COLO829 (cell line): ENCODE measurements at places on chromosomes 2 and 18.
A peak's percentile ranks its signal among the peaks of the same experiment; 100 is the strongest.

DNA sequence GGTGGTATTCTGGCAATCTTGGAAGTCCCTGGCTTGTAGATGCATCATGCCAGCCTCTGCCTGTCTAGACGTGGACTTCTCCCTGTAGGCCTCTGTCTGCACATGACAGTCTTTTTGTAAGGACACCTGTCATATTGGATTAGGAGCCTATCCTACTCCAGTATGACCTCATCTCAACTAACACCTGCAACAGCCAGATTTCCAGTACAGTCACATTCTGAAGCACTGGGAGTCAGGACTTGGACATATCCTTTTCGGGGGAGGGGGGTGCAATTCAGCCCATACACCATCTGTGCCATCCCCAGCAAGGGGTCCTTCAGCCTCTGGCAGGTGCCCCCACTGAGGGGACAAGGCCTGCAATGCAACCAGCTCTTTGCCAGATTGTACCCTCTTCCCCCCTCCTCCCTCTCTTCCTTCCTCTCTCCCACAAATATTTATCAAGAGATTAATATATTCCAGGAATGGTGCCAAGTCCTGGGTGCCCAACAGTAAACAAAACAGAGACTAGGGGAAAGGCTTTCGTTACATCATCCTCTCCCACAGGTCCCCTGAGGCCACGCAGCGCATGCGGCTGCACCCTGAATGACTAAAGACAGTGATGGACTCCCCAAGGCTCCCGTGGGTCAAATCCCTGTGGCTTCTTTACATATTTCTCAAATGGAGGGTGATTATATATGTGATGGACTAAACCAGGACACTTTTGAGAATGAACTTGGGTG lies 20.5 kb upstream of the MYCN start:
- DNase-seq = no peak

DNA sequence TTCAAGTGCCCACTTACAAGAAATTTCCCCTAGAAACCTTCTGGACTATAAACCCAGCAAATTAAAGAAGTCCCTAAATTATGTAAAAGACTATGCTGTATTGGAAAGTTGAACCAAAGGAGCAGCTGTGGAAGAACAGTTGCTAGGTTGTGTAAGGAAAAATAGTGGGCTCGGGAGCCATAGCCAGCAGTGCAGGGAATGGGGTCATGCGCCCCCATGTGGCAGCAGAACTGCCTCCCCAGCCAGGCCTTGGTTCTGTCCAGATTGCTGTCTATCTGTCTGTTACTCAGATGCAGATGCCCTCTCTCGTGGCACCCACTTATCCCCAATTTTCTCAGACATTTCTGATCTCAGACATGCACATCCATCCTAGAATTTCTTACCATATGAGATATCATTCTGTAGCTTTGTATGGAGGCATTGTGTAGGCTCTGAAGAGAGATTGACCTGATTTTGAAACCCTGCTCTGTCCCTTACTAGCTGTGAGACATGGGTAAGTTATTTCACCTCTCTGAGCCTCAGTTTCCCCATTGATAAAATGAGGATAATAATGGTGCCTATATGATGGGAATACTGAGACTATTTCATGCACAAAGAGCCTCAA lies 258.3 kb downstream of the SS18 start:
- peak; percentile 26 for DNase-seq

GRCh38 chr2:53424902-53425301 lies 342.7 kb upstream of the CHAC2 start:
- no peak for DNase-seq

GRCh38 chr2:17388798-17389197 lies 129.4 kb downstream of the RAD51AP2 start:
- no peak for DNase-seq

DNA sequence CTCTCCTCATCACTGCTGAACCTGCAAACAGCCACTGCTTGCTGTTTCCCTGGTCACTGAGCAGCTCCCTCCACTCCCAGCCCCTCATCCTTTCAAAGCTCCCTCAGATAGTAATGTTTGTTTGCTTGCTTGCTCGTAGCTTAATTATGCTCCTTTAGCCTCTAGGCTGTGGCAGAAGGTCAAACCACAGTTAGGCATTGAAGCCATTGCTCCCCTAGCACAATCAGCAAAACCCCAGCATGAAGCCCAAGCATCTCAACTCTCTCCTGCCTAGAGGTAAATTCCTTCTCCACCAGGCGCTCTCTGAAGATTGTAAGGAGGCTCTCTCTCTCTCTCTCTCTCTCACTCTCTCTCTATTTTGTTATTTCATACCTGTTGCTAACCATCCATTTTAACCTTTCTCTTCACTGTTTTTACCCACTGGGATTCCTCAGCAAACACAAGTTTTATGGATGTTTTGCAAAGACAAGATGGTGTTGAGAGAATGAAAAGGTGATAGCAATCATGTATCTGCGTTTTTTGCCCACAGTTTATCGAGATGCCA lies 135.9 kb upstream of the HNRNPA3 start:
- DNase-seq = no peak

GRCh38 chr2:68236876-68237275 lies 15.5 kb downstream of the PPP3R1 start:
- no peak for DNase-seq

DNA sequence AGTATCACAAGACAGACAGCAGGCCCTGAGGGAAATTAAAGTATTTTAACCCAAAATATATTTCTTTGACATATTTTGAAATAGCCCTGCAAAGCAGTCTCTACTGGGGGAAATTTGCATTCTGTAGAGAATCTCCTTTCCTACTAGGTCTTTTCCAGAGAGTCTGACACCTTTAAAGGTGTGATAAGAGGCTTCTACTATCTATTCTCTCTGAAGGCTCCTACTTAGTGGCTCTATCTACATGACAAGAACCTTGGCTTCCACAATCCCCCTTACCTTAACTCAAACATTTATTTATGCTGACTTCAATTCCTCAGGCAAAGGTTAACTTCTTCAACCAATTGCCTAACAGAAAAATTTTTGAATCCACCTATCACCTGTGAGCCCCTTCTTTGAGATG lies 174.6 kb upstream of the GALNT5 start:
- no peak for DNase-seq

GRCh38 chr2:154963511-154963910 lies 265.0 kb downstream of the KCNJ3 start:
- no peak for DNase-seq

- DNase-seq = no peak
These were observed 9.7 kb upstream of the CIB4 start for GRCh38 chr2:26650713-26651469.

DNA sequence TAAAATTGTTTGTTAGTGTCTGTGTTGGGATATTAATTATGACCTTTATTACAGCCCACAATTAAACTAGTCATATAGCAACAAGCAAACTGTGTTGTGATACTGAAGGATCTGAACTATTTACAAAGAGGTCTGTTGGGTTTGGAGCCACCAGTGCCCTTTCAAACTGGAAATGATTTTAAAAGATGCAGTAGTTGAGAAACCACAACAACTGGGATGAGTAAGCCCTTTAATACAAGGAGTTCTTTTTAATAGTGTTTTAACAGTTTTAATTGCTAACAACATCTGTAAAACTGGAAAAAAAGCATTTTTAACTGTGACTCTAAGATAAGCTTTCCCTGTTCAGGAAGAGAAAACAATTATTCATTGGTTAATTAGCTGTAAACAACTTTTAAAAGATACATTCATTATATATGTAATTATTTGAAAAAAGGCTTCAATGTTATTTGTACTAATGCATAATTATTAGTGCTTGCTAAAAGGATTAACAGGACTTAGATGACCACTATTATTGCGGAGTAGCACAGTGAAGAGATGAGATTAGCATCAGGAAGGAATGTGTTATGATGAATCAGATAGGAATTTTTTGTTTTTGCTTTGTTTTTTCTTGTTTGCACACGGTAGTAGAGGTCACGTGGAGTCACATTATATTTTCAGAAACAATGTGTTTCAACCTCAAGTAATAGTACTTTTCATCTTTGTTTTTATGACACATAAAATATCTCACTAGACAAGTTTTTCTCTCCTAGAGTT lies 392.7 kb upstream of the FANCL start:
- DNase-seq = peak; percentile 8

- DNase-seq = no peak
These were observed 10.3 kb upstream of the CIB4 start for GRCh38 chr2:26651470-26651771.

- DNase-seq = no peak
These were observed 162.8 kb downstream of the VAPA start for GRCh38 chr18:10076502-10077030.

DNA sequence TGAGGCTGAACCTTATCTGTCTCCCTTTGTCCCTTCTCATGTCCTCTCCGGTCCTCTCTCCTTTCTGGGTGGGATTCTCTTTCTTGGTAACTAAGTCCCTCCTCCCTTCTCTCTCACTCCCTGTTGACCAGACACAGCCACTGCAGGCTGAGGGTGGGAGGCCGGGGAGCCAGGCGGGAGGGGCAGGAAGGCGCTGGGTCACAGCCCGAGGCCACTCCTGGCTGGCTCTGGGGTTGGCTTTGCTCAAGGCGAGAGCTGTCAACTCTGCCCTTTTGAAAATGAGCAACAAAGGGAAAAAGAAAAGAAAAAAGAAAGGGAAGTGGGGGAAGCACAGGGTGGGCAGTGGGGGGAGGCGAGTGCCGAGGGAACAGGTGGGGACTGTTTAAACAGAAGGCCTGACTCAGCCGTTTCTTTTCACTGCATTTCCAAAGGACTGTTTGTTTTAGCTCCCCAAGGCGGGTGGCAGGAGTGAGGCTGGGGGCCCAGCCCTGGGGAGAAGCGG lies 70.5 kb upstream of the IGFBP5 start:
- no peak for DNase-seq
